Esophagus muscularis mucosa (tissue), 4 donors: ENCODE measurements at places on chromosomes 5 and 9. TPM values are rescaled to one million over a fixed set of nuclear protein-coding genes. Genes with fewer than 3 reads are reported as not detected.

- no peak for DNase-seq
- no peaks in the 10 kb centered on the region for H3K36me3 ChIP-seq
These were observed 68.2 kb upstream of the TAF1L start for GRCh38 chr9:32703635-32704034.

- no peaks in the 10 kb centered on the region for H3K36me3 ChIP-seq
- no peaks in the 10 kb centered on the region for H3K4me1 ChIP-seq
- no peaks in the 10 kb centered on the region for H3K27me3 ChIP-seq
- H3K27ac ChIP-seq: no peak overlapping the region
- H3K4me3 ChIP-seq: no peak overlapping the region
- DNase-seq: no peak
These were observed 694.9 kb downstream of the ISL1 start for GRCh38 chr5:52077941-52078815.

DNA sequence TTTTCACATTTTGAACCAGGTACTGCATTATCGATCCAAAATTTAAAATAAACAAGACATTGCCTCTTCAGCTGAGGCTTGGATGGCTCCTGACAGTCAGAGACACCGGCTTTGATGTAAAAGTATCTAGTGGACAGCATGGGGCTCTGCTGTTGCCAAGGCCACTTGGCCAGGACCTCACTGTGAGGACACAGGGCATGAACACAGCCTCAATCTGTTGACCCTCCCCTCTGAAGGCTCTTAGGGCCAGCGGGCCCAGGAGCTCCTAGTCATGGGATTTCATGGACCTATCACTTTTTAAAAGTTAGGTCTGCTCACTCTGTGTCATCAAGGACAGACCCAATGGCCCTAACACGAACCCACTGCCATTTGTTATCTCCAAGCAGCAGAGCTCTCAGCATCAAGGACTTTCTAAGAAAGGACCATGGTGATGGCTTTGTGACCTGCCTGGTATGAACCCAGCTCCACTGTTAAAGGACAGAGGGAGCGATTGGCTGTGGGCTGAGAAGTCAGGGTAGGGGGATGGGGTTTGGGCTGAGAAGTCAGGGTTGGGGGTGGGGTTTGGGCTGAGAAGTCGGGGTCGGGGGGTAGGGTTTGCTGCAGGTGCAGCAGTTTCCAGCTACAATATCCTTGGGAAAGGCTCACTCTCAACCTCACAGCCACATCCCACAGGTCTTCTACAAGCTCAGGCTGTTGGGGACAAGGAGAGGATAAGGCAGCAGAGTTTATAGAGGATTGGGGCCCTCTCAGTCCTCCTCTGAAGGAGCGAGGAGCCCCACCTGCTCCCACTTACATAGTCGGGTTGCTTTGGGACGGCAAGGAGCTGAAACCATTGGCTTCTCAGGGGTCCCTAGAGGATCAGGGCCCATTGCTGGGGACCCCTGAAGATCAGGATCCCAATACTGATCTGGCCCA, 146.8 kb downstream of the BARX1 start:
- H3K27me3 ChIP-seq: no peaks in the 10 kb centered on the region
- DNase-seq: peak; percentile 90
- no peaks in the 10 kb centered on the region for H3K4me1 ChIP-seq
- H3K4me3 ChIP-seq: no peak overlapping the region
- H3K27ac ChIP-seq: no peak overlapping the region
- H3K36me3 ChIP-seq: no peaks in the 10 kb centered on the region

- peaks cover 20% of the 10 kb centered on the region for H3K4me1 ChIP-seq
- no peak for DNase-seq
- no peak overlapping the region for H3K4me3 ChIP-seq
These were observed 145.2 kb downstream of the MAST4 start for GRCh38 chr5:66741394-66741793.

GRCh38 chr9:78365748-78366697, 69.1 kb downstream of the PSAT1 start:
- no peaks in the 10 kb centered on the region for H3K4me1 ChIP-seq
- H3K4me3 ChIP-seq: no peak overlapping the region
- DNase-seq: no peak
- no peaks in the 10 kb centered on the region for H3K36me3 ChIP-seq
- no peaks in the 10 kb centered on the region for H3K27me3 ChIP-seq

DNA sequence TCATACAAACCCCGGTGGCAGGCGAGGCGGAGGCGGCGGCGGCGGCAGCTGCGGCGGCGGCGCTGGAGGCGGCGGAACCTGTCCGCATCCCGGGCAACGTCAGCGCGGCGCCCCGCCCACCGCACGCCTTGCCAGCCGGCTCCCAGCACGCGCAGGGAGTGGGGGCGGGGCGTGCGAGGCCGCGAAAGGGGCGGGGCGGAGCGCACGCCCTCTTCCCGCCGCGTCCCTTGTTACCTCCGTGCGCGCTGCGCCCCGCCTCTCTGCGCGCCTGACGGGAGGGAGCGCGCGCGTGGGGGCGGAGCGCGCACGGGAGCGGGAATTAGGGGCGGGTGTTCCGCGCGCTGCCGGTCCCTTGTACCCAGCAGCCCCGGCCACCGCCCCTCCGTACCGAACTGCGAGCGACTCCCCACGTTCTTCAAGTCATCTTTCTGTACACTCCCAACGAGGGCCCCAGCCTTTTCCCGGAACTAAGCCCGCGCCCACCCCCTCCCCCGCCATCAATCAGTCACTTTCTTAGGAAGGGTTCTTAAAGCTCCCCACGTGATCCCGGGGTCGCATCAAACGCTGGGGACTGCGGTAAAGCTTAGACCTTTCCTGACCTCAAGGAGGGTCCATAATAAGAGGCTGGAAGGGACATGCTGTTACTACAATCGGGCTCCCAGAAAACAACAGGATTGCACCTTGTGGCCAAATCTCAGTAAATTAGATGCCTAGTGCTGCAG, at the start of gene AGTPBP1:
Gene AGTPBP1 (minus strand): TSS at position 80 of the 722 bp plus-strand sequence. CDS start 29,421 bp downstream, outside the sequence.
- peak within 1 kb of the TSS; percentile 93 for H3K27ac ChIP-seq
- no peaks in the 10 kb centered on the region for H3K27me3 ChIP-seq
- peaks cover 24% of the 10 kb centered on the region for H3K4me1 ChIP-seq
- peak; percentile 97 for DNase-seq
- peak within 1 kb of the TSS; percentile 88 for H3K4me3 ChIP-seq

GRCh38 chr9:120735415-120736126, 21.3 kb upstream of the MEGF9 start:
- peak overlapping the region; percentile 6 for H3K27ac ChIP-seq
- H3K4me3 ChIP-seq: no peak overlapping the region
- no peaks in the 10 kb centered on the region for H3K27me3 ChIP-seq
- DNase-seq: no peak
- H3K36me3 ChIP-seq: no peaks in the 10 kb centered on the region

GRCh38 chr9:16825331-16825725, 45.1 kb downstream of the BNC2 start:
- DNase-seq: no peak
- peak overlapping the region; percentile 73 for H3K27ac ChIP-seq
- H3K4me1 ChIP-seq: peaks cover 70% of the 10 kb centered on the region
- H3K36me3 ChIP-seq: no peaks in the 10 kb centered on the region
- no peak overlapping the region for H3K4me3 ChIP-seq

GRCh38 chr5:59923465-59923864, 29.9 kb upstream of the PDE4D start:
- no peak overlapping the region for H3K4me3 ChIP-seq
- H3K27ac ChIP-seq: no peak overlapping the region
- no peaks in the 10 kb centered on the region for H3K27me3 ChIP-seq
- no peaks in the 10 kb centered on the region for H3K36me3 ChIP-seq
- H3K4me1 ChIP-seq: no peaks in the 10 kb centered on the region

GRCh38 chr5:96752341-96753016, 55.3 kb downstream of the ERAP1 start:
- DNase-seq: no peak
- no peak overlapping the region for H3K4me3 ChIP-seq
- H3K27me3 ChIP-seq: no peaks in the 10 kb centered on the region
- peak overlapping the region; percentile 19 for H3K27ac ChIP-seq
- H3K36me3 ChIP-seq: peaks cover 67% of the 10 kb centered on the region
- H3K4me1 ChIP-seq: peaks cover 6% of the 10 kb centered on the region

DNA sequence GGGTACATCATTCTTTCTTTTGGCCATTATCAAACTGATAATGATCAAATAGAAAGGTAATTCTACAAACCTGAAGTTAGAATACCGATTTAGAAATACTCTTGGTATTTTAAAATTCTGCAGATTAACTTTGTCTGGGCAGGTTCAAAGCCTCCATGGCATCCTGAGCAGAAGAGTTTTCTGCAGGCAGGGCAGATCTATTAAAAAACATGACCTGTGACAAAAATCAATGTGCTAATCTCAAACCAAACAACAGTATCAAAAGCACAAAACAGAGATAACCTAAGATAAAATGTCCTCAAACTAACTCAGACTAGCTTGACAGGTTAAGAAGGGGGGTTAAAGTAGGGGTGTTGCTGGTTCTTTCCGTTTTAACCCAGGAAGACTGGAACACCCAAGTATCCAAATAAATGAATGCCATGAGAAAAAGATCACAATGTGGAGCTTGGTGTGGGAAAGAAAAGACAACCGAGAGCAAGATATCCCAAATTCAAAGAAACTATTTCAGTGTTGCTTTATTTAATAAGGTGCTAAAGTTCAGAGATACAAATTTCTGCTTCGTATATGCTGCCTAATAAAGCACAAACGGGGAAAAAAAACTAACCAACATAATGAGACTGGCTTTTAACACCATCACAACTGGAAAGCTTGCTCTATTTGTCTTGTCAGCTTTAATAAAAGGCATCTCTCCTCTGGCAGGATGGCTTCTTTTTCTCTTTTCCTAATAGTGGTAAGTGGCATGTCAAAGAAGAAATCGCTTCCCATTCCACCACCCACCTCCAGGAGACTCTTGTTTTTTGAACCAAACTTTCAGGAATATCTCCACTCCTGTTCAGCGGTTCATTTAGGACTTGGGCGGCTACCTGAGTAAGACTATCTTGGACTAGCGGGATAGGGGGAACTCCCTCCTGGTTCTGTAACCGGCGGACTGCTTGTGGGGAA, 2.3 kb downstream of the EFNA5 start:
- H3K36me3 ChIP-seq: no peaks in the 10 kb centered on the region
- no peak for DNase-seq
- no peaks in the 10 kb centered on the region for H3K27me3 ChIP-seq
- H3K4me1 ChIP-seq: peaks cover 44% of the 10 kb centered on the region
- H3K4me3 ChIP-seq: peak overlapping the region; percentile 59

DNA sequence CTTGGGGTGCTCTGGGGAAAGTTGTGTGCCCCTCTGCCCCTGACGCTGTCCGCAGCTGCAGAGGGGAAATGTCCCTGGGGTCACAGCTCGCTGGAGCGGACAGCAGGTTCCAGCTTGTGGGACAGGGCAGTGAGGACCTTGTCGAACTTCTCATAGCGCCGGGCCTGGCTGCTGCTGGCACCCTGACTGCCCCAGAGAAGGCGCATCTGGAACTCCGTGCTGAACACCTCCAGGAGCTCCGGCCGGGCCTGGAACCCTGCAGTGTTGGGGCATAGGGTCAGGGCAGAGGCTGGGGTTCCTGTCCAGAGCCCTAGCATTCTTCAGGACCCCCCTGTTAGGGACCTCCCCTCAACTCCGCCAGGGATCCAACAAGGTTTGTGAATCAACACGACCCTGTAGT, 3.6 kb upstream of the TOR2A start:
- H3K4me1 ChIP-seq: peaks cover 46% of the 10 kb centered on the region
- peaks cover 34% of the 10 kb centered on the region for H3K27me3 ChIP-seq
- no peak for DNase-seq

DNA sequence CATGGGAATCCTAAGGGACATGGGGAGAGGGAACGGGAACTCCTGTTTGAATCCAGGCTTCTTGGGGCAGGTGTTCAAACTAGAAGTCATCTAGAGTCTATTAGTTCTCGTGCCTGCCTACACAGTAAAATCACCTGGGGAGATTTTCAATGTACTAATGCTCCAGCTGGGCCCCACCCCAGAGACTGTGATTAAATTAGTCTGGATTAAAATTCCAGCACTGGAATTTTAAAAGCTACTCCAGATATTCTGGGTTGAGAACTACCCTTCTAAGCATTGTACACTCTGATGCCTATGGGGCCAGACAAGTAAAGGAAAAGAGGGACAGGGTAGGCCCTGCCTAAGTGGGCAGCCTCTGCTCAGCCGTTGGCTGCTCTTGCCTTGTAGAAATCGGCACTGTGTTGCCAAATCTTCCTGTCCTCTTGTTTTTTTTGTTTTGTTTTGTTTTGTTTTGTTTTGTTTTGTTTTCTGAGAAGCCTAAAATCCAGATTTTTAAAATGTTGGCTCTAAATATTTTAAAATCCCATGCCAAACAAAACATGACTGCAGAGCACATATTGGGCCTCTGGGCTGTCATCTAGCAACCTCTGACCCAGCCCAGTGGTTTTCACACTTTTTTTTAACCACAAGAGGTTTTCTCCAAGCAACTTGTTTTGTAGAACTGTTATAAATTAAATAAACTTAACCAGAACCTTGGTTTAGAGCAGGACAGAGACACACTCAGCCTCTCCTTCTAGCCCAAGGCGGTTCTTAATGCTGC, 29.0 kb downstream of the ADRB2 start:
- no peaks in the 10 kb centered on the region for H3K27me3 ChIP-seq
- DNase-seq: no peak
- no peaks in the 10 kb centered on the region for H3K36me3 ChIP-seq
- peaks cover 11% of the 10 kb centered on the region for H3K4me1 ChIP-seq
- no peak overlapping the region for H3K27ac ChIP-seq
- no peak overlapping the region for H3K4me3 ChIP-seq

DNA sequence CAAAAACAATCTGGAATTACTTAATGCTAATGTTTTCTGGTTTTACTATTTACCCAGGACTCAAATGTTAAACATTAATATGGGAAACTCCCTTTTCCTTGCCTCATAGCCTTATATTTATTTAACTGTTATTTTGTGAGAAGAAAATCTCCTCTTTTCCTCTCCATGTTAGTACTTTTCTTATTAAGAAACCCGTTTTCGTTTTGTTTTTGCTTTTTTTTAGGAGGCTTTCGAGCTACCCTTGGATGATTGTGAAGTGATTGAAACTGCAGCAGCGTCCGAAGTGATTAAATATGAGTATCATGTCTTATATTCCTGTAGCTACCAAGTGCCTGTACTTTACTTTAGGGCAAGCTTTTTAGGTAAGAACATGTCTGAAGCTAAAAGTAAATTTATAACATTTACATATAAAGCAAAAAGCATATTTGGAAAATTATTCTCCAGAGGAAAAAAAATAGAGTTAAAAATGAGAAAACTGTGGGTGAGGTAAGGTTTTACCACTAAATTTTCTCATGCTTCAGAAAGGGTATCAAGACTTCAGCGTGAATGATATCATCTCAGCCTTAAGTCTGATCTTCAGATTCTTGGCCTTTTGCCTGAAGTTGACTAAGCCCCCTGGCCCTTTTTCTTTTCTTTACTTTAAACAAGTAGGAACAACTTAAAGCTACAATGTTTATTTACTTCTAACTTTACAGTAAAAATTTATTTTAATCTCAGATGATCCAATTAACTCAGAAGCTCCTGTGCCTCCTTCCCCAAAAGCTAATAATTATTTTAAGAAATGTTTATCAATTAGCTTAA, 113.8 kb downstream of the RPS23 start:
- no peaks in the 10 kb centered on the region for H3K36me3 ChIP-seq
- H3K4me3 ChIP-seq: no peak overlapping the region
- H3K27ac ChIP-seq: peak overlapping the region; percentile 21
- no peaks in the 10 kb centered on the region for H3K27me3 ChIP-seq

- peaks cover 26% of the 10 kb centered on the region for H3K27me3 ChIP-seq
- no peaks in the 10 kb centered on the region for H3K36me3 ChIP-seq
- H3K27ac ChIP-seq: peak overlapping the region; percentile 19
- no peak for DNase-seq
These were observed 2.3 kb downstream of the COL27A1 start for GRCh38 chr9:114157516-114158176.

Gene MACROH2A1
- 152 TPM for total RNA-seq

Gene SPATA6L
- 1.3 TPM for total RNA-seq

Gene ARSI
- 5.8 TPM for total RNA-seq

Gene SLC24A2
- total RNA-seq: under 0.01 TPM

Gene FIBCD1
- total RNA-seq: 0.40 TPM

Gene IL13
- total RNA-seq: not detected

Gene OR1J2
- total RNA-seq: not detected
